ENCODE measurements at places on chromosomes 6 and 20.

DNA sequence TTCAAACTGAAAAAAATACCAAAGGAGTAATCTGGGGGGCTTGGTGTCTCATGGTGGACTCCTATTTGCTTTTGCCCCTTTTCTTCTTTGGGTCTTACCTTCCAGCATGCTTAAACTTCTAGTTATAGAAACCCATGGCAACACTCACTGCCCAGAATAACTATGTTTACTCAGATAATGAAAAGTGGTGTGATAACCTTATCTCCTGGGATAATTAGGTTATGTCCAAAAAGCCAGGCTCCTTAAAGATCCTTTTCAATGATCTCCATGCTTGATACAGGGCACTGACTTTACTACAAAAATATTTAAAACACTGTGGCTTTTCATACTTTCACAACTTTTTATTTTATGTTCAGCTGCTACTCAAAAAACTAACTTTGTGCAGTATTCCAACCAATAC lies 245.6 kb downstream of the PRKN start:
- DNase-seq: no peak

DNA sequence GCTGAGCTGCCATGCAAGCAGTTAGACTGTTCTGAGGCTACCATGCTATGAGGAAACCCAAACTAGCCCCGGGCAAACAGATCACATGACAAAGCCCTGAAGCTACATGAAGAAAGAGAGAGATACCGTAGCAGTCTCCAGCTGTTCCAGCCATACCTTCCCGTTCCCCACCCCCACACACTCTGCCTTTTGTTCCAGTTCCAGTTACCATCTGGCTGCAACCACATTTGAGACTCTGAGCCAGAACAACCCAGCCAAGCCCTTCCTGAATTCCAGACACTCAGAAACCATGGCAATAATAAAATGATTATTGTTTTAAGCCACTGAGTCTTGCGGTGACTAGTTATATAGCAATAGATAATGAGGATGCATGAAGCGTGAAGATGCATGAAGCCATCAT lies 28.3 kb downstream of the RIN2 start:
- peak; percentile 83 for DNase-seq

- DNase-seq: peak; percentile 76
These were observed 25.7 kb upstream of the BTBD3 start for GRCh38 chr20:11891776-11892545.

- peak; percentile 45 for DNase-seq
These were observed 59.2 kb downstream of the KCNS1 start for GRCh38 chr20:45041464-45042337.

GRCh38 chr20:51542033-51542570 lies 417 bp downstream of the NFATC2 start:
- no peak for DNase-seq

- DNase-seq: peak; percentile 91
These were observed 224.9 kb downstream of the IBTK start for GRCh38 chr6:82022614-82023129.

DNA sequence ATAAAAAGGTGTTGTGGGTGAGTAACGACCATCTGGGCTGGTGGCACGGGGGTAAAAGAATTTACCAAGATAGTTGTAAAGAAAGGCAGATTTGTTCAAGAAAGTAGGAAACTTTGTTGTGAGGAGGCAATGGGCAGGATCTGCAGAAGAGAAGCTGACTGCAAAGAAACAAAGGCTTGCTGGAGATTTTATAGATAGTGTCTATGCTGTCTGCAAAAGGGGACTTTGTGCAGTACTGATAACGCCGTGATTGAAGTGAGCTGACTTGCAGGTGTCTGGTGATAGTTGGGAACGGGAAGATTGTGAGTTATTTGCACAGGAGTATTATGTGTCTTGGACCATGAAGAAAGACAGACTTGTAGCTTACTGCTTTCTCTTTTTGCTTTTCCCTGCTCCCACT lies 36.8 kb upstream of the GSTA3 start:
- DNase-seq: no peak

GRCh38 chr6:44464527-44465310 lies 77.2 kb downstream of the CDC5L start:
- DNase-seq: peak; percentile 69

- peak; percentile 61 for DNase-seq
These were observed 45.9 kb downstream of the ZNF217 start for GRCh38 chr20:53547664-53548239.

DNA sequence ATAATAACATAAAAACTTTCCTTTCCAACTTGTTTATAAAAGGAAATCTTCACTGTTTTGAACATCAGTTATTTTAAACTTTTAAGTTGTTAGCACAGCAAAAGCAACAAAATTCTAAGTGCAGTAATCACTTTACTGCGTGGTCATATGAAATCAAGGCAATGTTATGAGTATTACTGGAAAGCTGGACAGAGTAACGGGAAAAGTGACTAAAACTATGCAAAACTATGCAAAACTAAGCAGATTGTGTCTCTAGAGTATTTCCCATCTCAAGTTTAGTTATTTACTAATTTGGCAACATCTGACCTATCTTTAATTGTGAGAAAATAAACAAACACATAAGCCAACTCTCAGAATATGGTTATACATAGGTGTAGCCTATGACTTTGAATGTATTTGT lies 10.9 kb upstream of the ANKEF1 start:
- DNase-seq: no peak

All from fibroblast of skin of back (primary cell).